ENCODE measurements at places on chromosomes 11 and 22. TPM values are rescaled to one million over a fixed set of nuclear protein-coding genes. Genes with fewer than 3 reads are reported as not detected.

The PLAAT4 gene
- total RNA-seq, result 0.39 TPM

- ATAC-seq, result peak; percentile 76
These were observed 187.2 kb downstream of the MAML2 start for GRCh38 chr11:96155627-96156378.

- peak; percentile 90 for ATAC-seq
These were observed at the start of gene CARS1 for GRCh38 chr11:3057069-3057963. TSS of gene CARS1 (minus strand) at chr11:3057423. CDS start at chr11:3057367, 56 bp downstream.

The FGF4 gene
- 0.14 TPM for total RNA-seq

The SEC14L2 gene
- total RNA-seq, result 9.8 TPM

The MFNG gene
- total RNA-seq, result 4.6 TPM

The GGT5 gene
- 1.2 TPM for total RNA-seq

GRCh38 chr11:17014321-17014832, at the start of gene PLEKHA7:
TSS of gene PLEKHA7 (minus strand) at chr11:17014414. CDS start at chr11:17014401, 13 bp downstream.
- peak; percentile 73 for ATAC-seq

- ATAC-seq, result no peak
These were observed 86.0 kb downstream of the RRM1 start for GRCh38 chr11:4180441-4181183.

DNA sequence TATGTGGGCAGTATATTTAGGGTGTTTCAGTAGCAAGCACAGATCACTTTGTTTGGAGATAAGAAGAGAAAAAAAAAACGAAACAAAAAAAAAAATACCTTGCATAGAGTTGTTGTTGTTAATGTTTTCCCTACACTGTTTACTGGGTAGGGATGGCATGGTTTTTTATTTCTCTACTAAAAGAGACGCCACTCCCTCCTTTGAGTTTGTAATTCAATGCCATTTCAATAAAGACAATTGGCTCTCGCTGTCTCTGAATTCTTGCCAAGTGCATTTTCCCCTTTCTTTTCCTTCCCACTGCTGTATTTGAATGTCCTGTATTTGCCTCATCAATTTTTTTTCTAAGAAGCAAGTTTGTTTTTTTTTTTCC, 213.9 kb upstream of the UBASH3B start:
- ATAC-seq, result peak; percentile 38

GRCh38 chr11:64755681-64756361, 4.0 kb downstream of the PYGM start:
- ATAC-seq, result no peak

The PDE3B gene
- 13.1 TPM for total RNA-seq

GRCh38 chr22:29715705-29716104, 4.1 kb upstream of the CABP7 start:
- ATAC-seq, result no peak

GRCh38 chr22:22955866-22956535, 68.4 kb downstream of the IGLL5 start:
- peak; percentile 91 for ATAC-seq

- ATAC-seq, result no peak
These were observed 22.6 kb downstream of the ETS1 start for GRCh38 chr11:128564642-128565245.

The SLC15A3 gene
- 1.1 TPM for total RNA-seq

The MYRF gene
- total RNA-seq, result 3.6 TPM

GRCh38 chr22:23984430-23984829, 4.5 kb downstream of the GSTT2 start:
- peak; percentile 48 for ATAC-seq

The ADM2 gene
- 1.0 TPM for total RNA-seq

All from motor neuron (in vitro differentiated cells).